Astrocyte of the spinal cord (primary cell): ENCODE measurements at places on chromosomes 2 and 18.
A peak's percentile ranks its signal among the peaks of the same experiment; 100 is the strongest.

DNA sequence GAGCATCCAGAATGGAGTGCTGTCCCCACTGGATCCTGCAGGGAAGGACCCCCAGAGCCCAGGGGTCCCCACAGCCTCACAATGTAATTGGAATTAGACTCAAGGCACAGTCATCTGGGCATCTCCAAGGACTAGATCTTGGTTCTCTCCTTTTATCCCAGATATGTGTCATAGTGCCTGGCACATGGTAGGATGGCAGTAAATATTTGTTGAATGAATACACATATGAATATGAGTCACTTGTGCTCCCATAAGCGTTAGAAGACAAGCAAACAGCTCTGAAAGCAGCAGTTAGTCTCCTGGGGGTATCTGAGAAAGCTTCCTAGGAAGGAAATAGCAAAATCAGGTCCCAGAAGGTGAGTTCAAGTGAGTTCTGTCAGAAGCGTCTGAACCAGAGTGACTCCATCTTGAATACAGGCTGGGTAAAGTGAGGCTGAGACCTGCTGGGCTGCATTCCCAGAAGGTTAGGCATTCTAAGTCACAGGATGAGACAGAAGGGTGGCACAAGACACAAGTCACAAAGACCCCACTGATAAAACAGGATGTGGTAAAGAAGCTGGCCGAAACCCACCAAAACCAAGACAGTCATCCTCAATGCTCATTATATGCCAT is 234.1 kb upstream of the ID2 start:
- DNase-seq, result peak; percentile 31

DNA sequence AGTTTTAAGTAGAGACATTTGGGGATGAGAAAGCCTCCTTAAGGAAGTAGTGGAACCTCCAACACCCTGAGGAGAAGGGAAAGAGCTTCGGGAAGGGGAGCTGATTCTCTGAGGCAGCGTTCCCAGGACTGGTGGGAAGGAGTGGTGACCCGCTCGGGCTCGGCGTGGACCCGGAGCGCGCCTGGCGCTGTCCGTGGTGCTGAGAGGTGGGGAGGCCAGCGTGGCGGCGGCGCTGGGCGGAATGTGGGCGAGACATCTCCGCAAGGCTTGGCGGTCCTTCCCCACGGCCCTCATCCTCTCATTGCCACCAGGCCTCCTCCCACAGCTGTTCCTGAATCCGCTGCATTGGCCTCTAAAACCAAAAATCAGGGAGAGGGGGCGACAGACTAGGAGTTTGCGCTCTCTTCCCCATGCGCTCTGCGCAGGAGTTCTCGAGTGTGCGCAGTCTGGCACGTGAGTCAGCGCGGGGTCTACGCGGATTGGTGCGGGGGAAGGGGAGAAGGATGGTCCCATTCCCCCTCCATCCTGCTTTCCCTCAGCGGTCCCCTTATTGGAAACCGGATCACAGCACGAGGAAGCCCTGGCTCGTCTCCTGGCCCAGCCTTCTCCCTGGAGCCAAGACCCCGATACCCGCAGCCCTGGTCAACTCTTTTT is 857 bp downstream of the RESP18 start:
- DNase-seq, result peak; percentile 5

DNA sequence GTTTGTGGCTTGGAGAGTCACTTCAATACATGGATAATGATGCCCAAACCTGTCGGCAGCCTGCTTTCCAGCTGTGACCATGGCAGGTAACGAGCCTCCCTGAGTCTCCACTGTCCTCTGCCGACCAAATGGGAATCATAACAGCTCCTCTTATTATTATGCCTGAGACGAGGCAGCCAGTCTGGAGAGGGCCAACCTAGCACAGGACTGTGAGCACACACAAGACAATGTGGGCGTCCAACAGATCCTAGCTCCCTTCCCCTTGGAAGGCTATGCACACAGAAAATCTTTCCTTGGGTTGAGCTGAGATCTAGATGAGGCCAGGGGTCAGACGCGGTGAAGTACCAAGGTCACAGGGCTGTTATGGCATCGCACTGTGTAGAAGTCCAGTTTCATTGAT is 890 bp upstream of the SLC4A3 start:
- DNase-seq, result no peak

- DNase-seq, result no peak
Observed at GRCh38 chr2:176121190-176122051, 1.1 kb upstream of the HOXD9 start.

- DNase-seq, result no peak
Observed at GRCh38 chr2:2547451-2547850, 216.4 kb upstream of the MYT1L start.

DNA sequence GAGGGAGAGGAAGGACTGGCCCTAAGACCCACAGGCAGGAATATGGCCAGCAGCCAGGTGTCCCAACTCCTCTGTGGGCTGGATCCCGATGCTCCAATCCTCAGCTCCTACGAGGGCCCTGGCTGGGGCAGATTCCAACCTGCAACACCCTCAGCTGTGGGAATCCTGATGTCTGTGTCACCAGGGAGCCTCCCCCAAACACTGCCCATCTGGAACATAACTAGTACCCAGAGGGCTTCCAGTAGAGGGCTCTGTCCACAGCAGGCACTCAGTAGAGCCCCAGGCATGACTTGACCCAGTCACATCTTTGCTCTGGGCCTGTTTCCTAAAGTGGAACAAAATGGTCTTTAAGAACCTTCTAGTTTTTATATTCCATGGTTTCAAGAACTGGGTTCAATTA is 20.6 kb upstream of the LOXHD1 start:
- no peak for DNase-seq

GRCh38 chr18:78820161-78820834 is 159.3 kb upstream of the SALL3 start:
- DNase-seq, result no peak

DNA sequence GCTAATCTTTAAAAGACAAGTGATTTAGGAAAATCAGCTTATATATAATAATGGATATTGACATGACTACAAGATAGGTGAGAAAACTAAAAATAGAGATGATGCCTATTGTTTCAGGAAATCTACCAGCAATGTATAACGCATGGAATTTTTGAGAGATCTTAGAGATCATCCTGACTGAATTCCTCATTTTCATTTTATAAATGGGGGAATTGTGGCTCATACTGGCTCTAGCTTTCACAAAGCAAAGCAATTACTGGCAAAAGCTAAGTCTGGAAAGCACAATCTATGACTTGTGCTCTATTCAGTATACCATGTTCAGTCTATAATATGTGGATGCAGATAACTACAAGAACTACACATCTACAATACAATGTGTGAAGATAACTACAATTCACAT is 51.9 kb upstream of the FANCL start:
- no peak for DNase-seq

- no peak for DNase-seq
Observed at GRCh38 chr2:63982335-63982734, 36.9 kb downstream of the VPS54 start.

GRCh38 chr2:54569745-54570301 is 113.7 kb downstream of the SPTBN1 start:
- DNase-seq, result no peak

DNA sequence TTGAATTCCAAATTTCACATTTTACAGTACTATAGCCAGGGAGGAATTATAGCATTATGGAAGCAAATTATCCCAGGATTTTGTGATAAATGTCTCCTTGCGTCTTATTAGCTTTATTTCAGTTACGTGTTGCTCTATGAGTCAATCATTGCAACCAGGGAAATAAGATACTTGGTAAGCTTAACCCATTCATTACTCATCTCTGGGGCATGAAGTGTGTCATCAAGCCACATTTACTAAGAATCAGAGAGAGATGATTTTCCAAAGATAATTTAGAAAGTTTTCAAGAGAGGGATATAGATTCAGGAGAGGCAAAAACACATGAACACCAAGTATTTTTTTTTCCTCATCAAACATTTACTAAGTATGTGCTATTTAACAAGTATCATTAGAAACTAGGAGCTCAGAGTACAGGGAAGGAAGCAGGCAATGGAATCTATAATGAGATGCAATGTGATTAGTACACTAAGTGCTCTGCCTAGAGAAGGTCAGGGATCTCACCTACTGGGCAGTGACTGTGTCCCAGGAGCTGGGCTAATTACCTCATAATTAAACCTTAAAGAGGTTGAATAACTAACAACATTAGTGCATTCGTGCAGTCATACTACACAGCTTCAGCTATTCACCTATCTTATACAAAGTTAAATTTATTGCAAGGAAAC is 217.8 kb upstream of the NXPH2 start:
- peak; percentile 63 for DNase-seq

- peak; percentile 79 for DNase-seq
Observed at GRCh38 chr2:203809084-203809521, 58.5 kb upstream of the CTLA4 start.

- peak; percentile 17 for DNase-seq
Observed at GRCh38 chr2:216181351-216181750, 72.2 kb downstream of the XRCC5 start.

DNA sequence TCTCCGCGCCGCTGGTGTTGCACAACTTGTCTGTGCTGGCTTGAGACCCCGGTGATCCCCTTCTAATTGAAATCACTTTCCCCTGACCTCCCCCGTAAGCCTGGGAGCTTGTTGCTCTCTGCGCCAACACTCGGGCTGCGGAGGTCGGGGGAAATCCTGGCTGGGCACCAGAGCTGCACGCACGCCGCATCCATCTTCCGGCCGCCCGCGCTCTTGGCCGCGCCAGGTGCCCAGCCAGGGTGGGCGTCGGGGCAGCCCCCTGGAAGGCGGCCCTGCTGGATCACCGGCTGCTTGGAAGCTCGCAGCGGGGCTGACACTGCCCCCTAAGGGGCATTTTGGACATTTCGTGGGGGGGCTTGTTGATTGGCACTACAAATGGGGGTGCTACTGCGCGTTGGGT is 280.3 kb upstream of the SKOR2 start:
- DNase-seq, result no peak

DNA sequence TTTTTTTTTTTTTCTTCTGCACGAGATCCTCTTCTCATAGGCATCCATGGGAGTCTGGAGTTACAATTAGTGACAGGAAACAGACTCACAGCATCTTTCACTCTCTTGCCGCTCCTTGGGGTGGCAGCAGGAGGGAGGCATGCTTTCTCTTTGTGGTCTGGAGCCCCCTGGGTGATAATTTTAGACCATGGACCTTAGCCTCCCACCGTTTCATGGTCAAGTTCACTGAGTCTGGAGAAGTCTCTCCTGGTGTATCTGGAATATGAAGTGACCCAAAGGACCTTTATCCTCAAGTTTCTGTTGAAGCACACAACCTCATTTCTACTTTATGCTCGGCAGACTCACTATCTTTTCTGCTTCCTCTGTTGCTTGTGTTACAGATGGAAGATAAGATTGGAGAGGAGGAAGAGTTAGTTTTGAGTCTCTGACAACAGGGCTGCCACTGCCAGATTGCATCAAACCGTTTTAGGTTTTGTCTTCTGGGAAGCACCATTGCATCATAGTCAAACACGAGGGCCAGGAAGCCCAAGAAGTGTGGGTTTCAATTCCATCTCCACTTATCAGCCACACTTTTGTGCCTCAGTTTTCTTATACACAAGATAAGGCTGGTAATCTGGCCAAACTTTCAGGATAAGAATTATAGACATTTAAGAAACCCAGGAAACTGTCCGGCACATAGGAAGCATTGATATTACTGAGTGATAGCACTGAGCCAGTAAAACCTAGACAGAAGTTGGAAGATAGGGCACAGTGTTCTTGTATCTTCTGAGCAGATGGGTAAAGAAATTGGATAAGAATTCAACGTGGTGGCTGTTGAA is 62.3 kb downstream of the ADCYAP1 start:
- no peak for DNase-seq

DNA sequence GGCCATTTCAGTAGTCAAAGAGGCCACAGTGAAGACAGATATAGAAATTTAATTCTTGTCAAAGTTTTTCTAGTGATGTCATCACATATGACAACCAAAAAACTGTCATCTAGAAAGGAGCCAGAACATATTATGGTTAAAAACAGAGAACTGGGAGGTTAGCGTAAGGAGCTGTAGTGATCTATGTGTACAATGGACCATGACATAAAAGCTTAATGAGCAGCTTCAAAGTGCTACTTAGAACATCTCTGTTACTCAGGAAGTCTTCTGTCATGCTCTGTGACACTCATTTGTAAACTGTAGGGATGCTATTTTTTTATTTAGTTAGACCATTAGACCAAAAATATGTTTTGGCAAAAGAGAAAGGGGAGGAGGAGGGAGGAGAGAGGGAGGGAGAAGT is 57.3 kb downstream of the CMPK2 start:
- DNase-seq, result no peak

- no peak for DNase-seq
Observed at GRCh38 chr18:10559553-10560451, 34.0 kb downstream of the NAPG start.
